ENCODE measurements at places on chromosomes 5 and 9. TPM values are rescaled to one million over a fixed set of nuclear protein-coding genes. Genes with fewer than 3 reads are reported as not detected.

DNA sequence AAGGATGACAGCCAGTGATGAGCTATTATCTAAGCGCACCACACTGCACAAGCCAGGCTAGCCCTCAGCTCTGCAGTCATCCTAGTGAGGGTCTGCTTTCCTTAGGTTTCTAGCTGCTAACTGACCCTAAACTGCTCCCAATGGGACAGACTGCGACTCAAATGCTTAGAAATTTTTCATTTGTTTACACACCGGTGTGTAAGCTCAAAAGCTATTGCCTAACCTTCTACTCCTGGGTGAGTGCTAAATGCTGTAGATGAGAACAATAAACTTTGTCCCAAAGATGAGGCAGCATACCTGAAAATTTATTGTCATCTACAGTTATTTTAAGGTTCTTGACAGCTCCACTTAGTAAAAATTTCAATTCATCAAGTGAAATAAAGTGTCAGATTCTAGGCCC is 311.4 kb downstream of the TMEM167A start:
- H3K27ac ChIP-seq = no peak overlapping the region
- no peak overlapping the region for H3K4me3 ChIP-seq
- H3K36me3 ChIP-seq = no peaks in the 10 kb centered on the region
- DNase-seq = no peak
- H3K4me1 ChIP-seq = peaks cover 6% of the 10 kb centered on the region

PLAC8L1 gene
- total RNA-seq = not detected

GRCh38 chr5:72244862-72245371 is 75.1 kb downstream of the MRPS27 start:
- no peaks in the 10 kb centered on the region for H3K4me1 ChIP-seq
- no peak overlapping the region for H3K27ac ChIP-seq
- no peaks in the 10 kb centered on the region for H3K27me3 ChIP-seq
- H3K36me3 ChIP-seq = no peaks in the 10 kb centered on the region
- peak; percentile 19 for DNase-seq

SLC6A19 gene
- 0.29 TPM for total RNA-seq

RNF208 gene
- total RNA-seq = 6.3 TPM

CDC20B gene
- total RNA-seq = not detected

SPINK13 gene
- total RNA-seq = not detected

SEMA6A gene
- total RNA-seq = 26.3 TPM

DNA sequence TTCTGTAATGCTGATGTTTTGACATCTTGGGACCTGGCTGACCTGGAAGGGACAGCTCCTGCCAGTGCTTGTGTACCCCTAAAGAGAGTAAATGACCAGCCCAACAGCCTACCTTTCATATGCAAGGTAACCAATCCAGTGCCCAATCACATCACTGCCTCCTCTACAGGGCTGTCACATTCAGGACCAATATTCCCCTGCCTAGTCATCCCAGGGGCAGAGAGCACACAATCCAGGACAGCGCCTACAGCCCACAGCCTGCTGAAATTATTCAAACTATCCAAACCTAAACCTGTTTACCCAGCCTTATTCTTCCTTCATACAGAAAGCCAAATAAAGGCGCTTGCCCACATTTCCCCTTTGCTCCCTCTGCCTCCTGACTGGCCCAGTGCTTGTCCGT is 284.1 kb downstream of the CTNND2 start:
- no peak for DNase-seq
- no peak overlapping the region for H3K4me3 ChIP-seq
- no peaks in the 10 kb centered on the region for H3K27me3 ChIP-seq
- H3K36me3 ChIP-seq = no peaks in the 10 kb centered on the region

LNPEP gene
- total RNA-seq = 21.4 TPM

TEK gene
- total RNA-seq = not detected

CARTPT gene
- not detected for total RNA-seq

- no peak overlapping the region for H3K4me3 ChIP-seq
- DNase-seq = no peak
- H3K27ac ChIP-seq = no peak overlapping the region
- peaks cover 19% of the 10 kb centered on the region for H3K4me1 ChIP-seq
- H3K36me3 ChIP-seq = no peaks in the 10 kb centered on the region
- H3K27me3 ChIP-seq = no peaks in the 10 kb centered on the region
These were observed 58.8 kb upstream of the TMEM171 start for GRCh38 chr5:73061593-73061992.

DNA sequence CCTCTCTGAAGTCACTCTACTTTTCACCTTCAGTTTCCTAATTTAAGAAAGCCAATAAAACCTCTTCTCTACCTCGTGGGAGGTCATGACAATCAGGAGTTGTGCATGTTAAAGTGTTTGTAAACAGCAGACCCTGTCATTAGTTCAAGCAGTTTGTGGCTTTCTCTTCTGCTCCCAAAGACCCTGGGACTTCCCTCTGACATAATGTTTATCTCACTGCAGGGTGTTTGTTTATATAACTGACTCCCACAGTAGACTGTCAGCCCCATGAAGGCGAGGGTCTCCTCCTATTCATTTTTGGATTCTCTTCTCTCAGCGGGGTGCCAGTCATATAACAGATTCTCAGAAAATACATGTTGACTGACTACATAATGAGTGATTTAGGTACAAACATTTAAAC is 360.0 kb upstream of the ZNF462 start:
- H3K27me3 ChIP-seq = no peaks in the 10 kb centered on the region
- H3K4me1 ChIP-seq = no peaks in the 10 kb centered on the region
- DNase-seq = no peak
- no peaks in the 10 kb centered on the region for H3K36me3 ChIP-seq
- no peak overlapping the region for H3K27ac ChIP-seq

DMRT3 gene
- not detected for total RNA-seq

DNA sequence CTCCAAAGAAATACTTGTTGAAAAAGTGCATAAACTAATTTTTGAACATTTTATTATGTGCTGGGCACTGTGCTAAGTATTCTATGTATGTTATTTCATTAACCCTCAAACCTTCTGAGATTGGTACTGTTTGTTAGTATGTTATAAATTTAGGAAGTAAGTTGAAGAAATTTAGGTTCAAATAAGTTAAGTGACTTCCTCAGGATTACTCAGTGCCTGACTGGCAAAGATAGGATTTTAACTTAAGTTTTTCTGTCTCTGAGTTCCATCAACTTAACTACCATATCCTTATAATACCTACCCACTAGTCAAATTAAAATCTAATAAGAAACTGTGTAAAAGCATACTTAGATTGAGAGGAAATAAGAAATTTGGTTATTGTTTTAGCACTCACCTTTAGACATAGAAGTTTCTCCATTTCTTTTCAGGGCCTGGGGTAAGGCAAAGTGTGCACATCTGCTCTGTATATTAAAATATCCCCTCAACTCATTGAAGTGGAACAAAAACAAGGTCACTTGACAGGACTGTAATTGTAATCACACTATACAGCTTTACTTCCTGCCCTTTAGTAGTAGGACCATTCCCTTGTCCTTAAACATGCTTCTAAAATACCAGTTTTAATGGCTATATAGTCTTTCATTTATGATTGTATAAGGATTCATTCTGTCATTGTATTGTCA is 15.2 kb downstream of the TGFBR1 start:
- H3K36me3 ChIP-seq = no peaks in the 10 kb centered on the region
- H3K27me3 ChIP-seq = no peaks in the 10 kb centered on the region
- H3K4me1 ChIP-seq = no peaks in the 10 kb centered on the region
- DNase-seq = no peak
- H3K4me3 ChIP-seq = no peak overlapping the region
- H3K27ac ChIP-seq = no peak overlapping the region

DNA sequence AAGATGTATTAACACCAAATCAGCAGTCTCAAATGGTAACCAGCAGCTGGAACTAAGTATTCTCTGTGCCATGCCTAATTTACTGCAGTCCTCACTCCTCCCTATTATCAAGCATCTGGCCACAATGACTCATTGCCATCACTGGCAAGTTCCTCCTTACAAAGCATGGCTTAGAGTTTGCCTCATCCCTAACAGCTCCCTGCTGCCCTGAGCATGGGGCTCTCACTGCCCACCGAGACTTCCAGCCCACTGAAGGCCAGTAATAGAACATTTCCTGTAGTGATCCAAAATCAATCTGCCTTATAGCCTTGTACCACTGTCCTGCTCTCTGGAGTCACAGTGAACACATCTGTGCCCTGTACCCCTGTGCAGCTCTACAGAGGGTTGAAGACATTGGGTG is 211.9 kb upstream of the TRIM32 start:
- no peak overlapping the region for H3K4me3 ChIP-seq
- H3K27me3 ChIP-seq = no peaks in the 10 kb centered on the region
- no peaks in the 10 kb centered on the region for H3K4me1 ChIP-seq
- H3K27ac ChIP-seq = no peak overlapping the region

DNA sequence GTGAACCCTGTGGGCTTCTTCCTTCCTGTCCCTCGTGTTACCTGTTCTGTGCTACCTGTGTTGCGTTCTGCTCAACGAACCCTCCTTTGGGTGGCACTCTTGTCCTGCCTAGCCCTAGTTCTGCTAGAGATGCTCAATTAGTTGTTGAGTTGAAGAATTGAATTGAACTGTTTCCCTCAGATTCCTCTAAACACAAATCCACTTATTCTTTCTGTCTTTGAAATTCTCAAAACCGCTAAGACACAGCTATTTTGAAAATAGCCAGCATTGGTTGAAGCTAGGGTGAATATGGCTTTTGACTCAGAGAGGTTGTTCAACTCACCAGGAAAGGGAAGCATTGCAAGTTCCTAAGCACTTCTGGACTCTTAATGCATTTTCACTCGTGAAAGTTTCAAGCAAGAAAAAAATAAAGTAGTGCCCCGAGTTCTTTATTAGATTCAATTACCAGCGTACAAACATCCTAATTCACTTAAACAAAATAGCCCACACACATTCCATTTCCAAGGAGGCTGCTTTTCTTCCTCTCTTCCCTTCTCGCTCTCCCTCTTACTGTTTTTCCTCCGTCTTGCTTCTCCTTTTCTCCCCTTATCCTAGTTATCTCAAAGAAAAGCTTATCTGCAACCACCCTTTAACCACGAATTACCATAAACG is 642 bp upstream of the ITGA1 start:
- H3K27me3 ChIP-seq = no peaks in the 10 kb centered on the region
- DNase-seq = peak; percentile 70
- H3K27ac ChIP-seq = peak overlapping the region; percentile 85
- H3K4me1 ChIP-seq = peaks cover 13% of the 10 kb centered on the region
- H3K36me3 ChIP-seq = no peaks in the 10 kb centered on the region

GRCh38 chr5:2536632-2537377 is 214.7 kb downstream of the IRX2 start:
- H3K36me3 ChIP-seq = no peaks in the 10 kb centered on the region
- no peak overlapping the region for H3K27ac ChIP-seq
- no peak overlapping the region for H3K4me3 ChIP-seq
- no peaks in the 10 kb centered on the region for H3K4me1 ChIP-seq
- no peaks in the 10 kb centered on the region for H3K27me3 ChIP-seq

TSSK1B gene
- not detected for total RNA-seq

GRCh38 chr9:2560180-2560579 is 61.4 kb upstream of the VLDLR start:
- no peaks in the 10 kb centered on the region for H3K4me1 ChIP-seq
- no peaks in the 10 kb centered on the region for H3K36me3 ChIP-seq
- no peaks in the 10 kb centered on the region for H3K27me3 ChIP-seq
- no peak for DNase-seq

GRCh38 chr5:103260951-103261350 is 2.4 kb downstream of the MACIR start:
- no peak overlapping the region for H3K4me3 ChIP-seq
- no peak for DNase-seq
- no peak overlapping the region for H3K27ac ChIP-seq
- H3K4me1 ChIP-seq = peaks cover 9% of the 10 kb centered on the region

DNA sequence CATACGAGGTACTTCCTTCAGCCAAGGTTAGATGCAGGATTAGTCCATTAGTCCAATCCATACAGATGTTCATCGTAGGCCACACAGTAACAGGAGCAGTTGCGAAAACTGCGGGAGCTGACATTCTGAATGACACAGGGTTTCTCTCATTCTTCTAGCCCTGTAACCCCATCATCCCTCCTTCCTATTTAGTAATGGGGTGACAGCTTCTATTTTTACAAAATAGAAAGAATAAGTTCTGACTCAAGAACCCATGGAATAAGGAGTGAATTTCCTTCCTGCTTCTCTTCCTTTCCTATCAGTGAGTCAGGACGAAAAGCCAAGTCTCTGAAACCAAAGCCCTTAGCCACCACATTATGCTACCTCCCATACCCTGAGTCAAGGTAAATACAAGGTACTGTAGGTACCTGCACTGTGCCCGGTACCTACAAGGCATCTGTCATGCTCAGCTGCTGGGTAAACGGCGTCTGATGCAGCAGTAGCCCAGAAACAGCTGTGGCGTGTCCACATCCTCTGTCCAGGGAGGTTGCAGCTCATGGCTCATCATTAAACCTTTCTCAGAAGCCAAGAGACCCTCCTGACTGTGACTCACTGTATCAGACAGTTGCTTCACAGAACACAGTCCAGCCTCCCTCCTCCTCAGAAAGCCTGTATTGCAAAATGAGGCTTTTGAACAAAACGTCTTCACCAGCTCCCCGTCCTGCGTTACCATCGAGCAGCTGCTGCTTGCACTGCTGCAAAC is 84.2 kb downstream of the ESM1 start:
- no peak for DNase-seq
- no peaks in the 10 kb centered on the region for H3K4me1 ChIP-seq
- no peak overlapping the region for H3K27ac ChIP-seq
- H3K4me3 ChIP-seq = no peak overlapping the region
- H3K27me3 ChIP-seq = no peaks in the 10 kb centered on the region

CKS2 gene
- 94.1 TPM for total RNA-seq

- H3K27me3 ChIP-seq = no peaks in the 10 kb centered on the region
- no peak overlapping the region for H3K4me3 ChIP-seq
- no peaks in the 10 kb centered on the region for H3K36me3 ChIP-seq
- no peak for DNase-seq
- H3K4me1 ChIP-seq = peaks cover 42% of the 10 kb centered on the region
- H3K27ac ChIP-seq = no peak overlapping the region
These were observed 108.5 kb downstream of the NR6A1 start for GRCh38 chr9:124662561-124662960.

DNA sequence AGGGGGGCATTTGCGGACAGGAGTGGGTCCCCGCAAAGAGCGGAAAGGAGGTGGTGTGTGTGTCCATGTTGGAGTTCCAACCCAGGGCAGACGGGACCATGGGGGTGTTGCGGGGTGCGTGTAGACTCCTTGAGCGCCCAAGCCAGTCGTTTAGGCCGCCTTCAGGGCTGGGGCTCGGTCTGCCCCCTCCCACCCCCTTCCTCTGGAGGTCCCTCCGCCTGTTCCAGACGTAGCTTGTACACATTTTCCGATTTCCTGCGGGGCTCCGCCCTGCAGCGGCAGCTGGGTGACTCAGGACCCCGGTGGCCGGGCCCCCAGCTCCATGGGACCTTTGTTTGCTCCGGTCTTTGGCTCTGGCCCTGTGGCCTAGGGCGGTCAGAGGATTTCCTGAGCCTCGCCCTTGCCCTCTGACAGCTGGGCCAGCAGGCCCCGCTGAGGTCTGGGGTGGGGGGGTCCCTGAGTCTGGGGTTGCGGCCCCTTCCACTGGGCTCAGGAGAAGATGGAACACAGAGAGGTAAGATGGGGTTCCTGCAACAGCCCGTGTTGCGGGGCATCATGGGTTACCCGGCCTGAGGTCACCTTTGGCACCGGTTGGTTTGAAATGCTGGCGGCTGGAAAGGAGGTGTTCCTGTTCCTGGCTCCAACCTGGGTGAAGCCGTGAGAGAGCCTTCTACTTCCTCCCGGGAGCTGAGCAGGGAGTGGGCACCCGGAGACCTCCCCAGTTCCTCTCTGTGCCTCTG is 1.5 kb downstream of the PKN3 start:
- DNase-seq = no peak
- no peaks in the 10 kb centered on the region for H3K4me1 ChIP-seq
- no peaks in the 10 kb centered on the region for H3K27me3 ChIP-seq
- H3K36me3 ChIP-seq = no peaks in the 10 kb centered on the region
- no peak overlapping the region for H3K4me3 ChIP-seq

C7 gene
- total RNA-seq = not detected

RANBP17 gene
- 31.8 TPM for total RNA-seq
